ENCODE measurements at places on chromosomes 4 and X.
A peak's percentile ranks its signal among the peaks of the same experiment; 100 is the strongest.

- DNase-seq = peak; percentile 15
Observed at GRCh38 chr4:152310257-152310656, 225.6 kb downstream of the FBXW7 start.

DNA sequence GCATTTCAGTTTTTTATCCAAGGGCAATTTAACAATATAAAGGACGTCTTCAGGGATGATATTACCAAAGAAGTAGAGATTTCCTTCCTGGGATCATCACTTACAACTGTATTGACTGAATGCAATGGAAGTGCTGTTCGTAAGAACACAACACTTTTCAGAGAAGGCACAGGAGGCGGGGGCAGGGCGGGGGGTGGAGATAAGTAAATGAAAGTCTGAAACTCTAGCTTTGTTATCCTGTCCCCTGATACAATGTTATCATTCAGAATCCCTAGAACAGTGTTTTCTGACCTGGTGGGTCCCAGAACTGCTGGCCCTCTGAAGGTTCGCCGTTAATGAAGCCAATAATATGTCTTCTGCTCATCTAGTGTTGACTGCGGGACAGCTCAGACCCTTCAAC lies 124.6 kb downstream of the NSUN7 start:
- no peak for DNase-seq

DNA sequence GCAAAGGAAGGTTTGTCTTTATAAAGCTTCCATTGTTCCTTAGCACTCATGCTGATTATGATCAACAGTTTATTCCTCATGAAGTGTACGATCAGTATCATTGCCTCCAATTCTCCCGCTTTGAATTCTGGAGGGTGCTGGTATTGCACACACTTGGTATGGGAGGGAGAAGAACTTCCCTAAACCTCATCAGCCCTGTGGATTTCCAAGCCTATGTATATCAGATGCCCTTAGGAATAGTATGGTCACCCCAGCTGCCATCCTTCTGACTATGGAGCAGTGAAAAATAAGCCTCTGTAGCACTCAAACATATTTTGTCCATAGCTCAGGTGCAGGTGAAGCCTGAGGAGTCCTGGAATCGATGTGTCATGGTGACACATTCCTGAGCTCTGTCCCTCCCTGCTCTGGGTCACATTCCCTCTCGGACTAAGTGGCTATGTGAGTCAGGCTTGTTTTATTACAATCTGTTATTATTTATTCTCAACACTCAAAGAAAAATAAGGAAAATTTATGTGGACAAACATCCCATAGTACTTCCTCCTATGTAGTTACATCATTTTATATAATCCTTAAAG lies 2.0 kb upstream of the ZDHHC9 start:
- no peak for DNase-seq

- DNase-seq = no peak
Observed at GRCh38 chr4:159221280-159221679, 118.4 kb downstream of the RAPGEF2 start.

- DNase-seq = no peak
Observed at GRCh38 chr4:163816494-163816893, 322.0 kb downstream of the TMA16 start.

GRCh38 chr4:81257021-81257420 lies 42.0 kb upstream of the PRKG2 start:
- peak; percentile 70 for DNase-seq

DNA sequence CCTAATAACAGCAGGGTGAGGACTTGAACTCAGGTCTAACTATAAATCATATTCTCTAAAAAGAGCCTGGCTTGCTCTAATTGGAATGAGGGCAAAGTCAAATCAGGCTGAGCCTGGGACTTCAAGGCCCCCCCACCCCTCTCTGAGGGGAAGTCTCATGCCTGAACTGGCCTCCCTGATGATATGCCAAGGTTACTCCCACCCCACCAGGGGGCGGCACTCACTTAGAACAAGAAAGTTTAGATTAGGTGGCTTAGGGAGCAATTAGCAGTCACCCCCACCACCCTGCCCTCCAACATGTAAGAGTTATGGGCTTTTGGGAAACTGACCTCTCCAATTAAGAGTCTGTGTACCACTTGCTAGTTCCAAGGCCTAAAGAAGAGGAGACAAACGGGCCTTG lies 2.7 kb downstream of the FOXO4 start:
- DNase-seq = no peak

DNA sequence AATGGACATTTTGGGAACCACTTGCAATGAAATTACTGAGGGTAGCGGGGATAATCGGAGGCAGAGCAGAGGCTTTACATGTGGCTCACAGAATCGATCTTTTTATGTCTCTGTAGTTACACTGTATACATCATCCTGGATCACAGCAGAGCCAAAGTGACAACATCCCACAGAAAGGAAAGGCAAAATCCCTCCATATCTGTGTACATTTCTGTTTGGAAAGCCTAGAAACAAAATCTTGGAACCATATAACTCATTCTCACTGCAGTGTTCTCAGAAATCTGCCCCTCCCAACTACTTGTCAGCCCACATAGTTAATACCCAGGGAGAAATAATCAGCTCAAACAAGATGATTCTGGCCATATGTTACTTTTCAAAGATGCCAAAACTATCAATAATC lies 211.6 kb downstream of the DCLK2 start:
- DNase-seq = no peak
